Keratinocyte (primary cell): ENCODE measurements at places on chromosomes 7 and 10.

GRCh38 chr7:19405541-19405940, 260.3 kb upstream of the FERD3L start:
- no peak for DNase-seq

DNA sequence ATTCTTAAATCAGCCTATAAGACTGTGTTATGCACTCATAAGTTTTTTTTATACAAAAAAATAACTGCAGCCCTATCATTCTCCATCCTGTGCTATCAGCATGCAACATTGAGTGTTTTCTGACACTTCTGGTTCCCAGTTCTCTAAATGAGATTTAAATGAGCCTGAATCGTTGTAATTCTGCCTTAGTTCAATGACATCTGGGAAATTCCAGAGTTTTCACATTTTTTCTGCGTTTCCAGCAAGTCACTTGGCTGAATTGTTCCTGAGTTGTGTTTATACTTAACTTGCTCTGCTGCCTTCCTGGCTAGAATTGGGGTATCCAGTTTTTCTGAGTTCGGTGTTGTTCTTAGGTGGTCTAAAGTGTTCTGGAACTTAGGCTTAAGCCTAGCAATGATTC, 636.1 kb upstream of the FZD8 start:
- no peak for DNase-seq

GRCh38 chr10:24344695-24345463, 135.9 kb downstream of the KIAA1217 start:
- DNase-seq: no peak

DNA sequence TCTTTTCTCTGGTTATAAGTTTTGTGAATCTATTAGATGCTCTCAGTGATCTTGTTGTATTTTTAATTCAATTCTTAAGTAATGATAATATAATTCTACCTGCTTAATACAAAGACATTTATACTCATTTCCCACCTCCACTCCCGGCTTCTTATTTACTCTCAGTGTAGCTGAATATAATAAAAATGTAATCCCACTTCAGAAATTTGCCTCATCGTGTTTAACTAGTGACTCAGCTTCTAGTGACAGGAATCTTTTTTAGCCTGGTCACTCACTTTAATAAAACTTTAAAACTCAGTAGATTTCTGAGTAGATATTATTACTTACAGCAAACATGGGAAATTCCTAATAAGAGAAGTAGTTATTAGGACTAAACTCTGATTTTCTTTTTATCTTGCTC, 1506.2 kb upstream of the LRRTM3 start:
- DNase-seq: no peak

DNA sequence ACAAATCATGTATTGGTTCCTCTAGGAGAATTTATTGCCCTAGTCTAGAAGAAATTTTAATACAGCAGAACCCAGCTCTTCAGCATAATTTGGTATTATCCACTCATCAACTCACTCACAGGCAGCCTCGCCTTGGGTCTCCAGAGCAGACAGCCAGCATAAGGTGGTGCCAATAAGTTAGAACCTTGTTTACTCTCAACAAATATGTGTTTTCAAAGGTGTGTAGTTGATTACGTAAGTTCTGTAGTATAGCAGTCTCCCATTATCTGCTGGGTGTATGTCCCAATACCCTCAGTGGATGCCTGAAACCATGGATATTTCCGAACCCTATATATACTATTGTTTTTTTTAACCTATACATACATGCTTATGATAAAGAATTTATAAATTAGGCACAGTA, 522.5 kb upstream of the LRRN3 start:
- no peak for DNase-seq

GRCh38 chr10:62719061-62719460, 85.5 kb upstream of the ADO start:
- DNase-seq: no peak
